ENCODE measurements at places on chromosomes 16 and 17.

GRCh38 chr17:76382803-76383545 is 1.4 kb upstream of the SPHK1 start:
- DNase-seq, result no peak

GRCh38 chr16:13944816-13945215 is 24.9 kb downstream of the ERCC4 start:
- DNase-seq, result no peak

- no peak for DNase-seq
These were observed 36.8 kb downstream of the ADCY7 start for GRCh38 chr16:50303041-50303604.

DNA sequence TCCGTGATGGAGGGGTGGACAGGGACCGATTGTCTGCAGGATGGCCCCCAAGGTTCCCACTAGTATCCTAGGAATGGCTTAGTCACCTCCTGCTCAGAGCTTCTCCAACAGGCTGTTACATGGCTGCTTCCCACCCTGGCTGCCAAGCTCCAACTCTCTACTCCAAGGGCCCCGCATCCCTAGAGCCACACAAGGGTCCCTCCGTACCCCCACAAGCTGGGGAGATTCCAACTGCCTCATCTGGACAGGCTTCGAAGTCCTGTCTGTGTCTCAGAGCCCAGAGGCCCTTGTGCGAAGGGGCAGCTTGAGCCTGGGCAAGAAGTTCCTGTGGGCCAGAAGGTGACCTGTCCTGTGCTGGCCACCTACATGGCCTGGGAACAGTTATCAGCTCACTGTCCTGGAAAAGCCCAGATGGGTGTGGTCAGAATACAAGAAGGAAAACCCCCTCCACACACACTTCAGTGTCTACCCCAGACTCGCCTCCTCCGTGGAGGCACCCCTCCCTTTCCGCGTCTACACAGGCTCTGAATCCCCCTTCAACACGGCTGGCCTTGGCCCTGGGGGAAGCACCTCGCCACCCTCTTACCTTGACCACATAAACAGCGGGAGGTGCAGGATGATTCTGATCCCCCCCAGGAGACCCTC is 586 bp downstream of the MEAK7 start:
- no peak for DNase-seq

- no peak for DNase-seq
These were observed 409.6 kb downstream of the SOX9 start for GRCh38 chr17:72530454-72530853.

DNA sequence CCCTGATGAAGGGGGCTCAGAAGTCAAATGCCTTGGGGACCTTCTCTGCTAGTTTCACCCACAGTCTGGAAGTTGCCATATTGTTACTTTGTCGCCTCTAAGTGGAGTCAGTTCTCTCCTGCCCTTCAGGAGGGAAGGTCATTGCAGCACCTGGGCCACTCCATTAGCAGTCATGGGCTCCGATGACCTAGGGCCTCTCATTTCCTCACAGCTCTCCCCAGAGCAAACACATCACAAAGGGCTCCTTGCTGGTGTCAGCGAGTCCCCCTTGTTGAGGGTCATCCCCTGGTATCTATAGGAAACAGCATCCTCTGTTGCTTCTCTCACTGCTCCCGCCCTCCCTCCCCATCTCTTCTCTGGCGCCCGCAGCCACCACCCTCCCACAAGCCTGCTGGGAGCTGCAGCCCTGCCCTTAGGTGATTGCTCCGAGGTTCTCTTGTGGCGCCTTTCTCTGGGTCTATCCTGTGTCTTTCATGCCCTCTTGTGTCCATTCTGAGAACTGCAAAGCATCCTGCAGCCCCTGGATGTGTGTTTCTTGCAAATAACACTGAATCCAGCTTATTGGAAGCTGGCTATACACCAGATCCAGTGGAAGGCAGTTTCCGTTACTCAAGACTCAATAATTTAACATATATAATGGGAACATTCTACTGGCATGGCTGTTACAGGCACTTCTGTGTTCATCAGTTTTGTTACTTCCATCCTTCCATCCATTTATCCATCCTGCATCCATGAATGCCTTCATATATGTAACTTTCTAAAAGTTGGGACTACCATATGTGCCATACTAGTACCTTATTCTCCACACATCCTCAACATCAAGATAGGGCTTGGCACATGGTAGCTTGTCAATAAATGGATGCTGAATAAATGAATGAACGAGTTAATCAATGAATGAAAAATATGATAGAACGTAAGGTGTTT is 21.2 kb downstream of the PDILT start:
- peak; percentile 31 for DNase-seq

DNA sequence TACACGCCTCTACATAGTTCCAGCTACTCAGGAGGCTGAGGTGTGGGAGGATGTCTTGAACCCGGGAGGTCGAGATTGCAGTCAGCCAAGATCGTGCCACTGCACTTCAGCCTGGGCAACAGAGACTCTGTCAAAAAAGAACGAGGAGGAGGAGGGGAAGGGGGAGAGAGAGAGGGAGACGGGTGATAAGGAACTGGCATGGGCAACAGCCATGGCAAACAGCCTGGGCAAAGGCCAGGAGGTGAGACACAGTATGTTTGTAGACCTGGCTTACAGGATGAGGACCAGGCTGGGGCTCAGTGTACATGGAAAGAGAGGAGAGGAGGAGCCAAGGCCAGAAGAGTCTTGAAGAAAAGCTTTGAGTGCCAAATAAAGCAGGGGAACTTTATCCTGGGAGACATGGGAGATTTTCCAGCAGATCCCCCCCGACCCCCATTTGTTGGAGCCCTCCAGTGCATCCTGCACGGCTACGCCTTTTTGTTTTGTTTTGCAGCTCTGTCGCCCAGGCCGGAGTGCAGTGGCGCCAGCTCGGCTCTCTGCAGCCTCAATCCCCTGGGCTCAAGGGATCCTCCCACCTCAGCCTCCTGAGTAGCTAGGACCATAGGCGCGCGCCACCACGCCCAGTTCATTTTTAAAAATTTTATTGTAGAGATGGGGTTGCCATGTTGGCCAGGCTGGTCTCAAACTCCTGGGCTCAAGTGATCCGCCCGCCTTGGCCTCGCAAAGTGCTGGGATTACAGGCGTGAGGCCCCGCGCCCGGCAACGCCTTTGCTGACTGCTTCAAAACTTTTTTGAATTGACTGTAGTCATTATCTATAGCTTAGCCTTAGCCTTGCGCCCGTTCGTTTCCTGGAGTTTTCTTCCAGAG is 1.3 kb upstream of the ALKBH5 start:
- no peak for DNase-seq

GRCh38 chr17:2179615-2180295 is 123.8 kb downstream of the SMG6 start:
- DNase-seq, result peak; percentile 94

GRCh38 chr17:80047176-80047575 is 10.7 kb downstream of the CCDC40 start:
- no peak for DNase-seq

GRCh38 chr17:81713004-81713555 is 996 bp downstream of the SLC25A10 start:
- no peak for DNase-seq

GRCh38 chr17:37109106-37109505 is 160.4 kb downstream of the AATF start:
- no peak for DNase-seq

GRCh38 chr17:31509095-31509804 is 117.8 kb downstream of the RAB11FIP4 start:
- DNase-seq, result no peak

DNA sequence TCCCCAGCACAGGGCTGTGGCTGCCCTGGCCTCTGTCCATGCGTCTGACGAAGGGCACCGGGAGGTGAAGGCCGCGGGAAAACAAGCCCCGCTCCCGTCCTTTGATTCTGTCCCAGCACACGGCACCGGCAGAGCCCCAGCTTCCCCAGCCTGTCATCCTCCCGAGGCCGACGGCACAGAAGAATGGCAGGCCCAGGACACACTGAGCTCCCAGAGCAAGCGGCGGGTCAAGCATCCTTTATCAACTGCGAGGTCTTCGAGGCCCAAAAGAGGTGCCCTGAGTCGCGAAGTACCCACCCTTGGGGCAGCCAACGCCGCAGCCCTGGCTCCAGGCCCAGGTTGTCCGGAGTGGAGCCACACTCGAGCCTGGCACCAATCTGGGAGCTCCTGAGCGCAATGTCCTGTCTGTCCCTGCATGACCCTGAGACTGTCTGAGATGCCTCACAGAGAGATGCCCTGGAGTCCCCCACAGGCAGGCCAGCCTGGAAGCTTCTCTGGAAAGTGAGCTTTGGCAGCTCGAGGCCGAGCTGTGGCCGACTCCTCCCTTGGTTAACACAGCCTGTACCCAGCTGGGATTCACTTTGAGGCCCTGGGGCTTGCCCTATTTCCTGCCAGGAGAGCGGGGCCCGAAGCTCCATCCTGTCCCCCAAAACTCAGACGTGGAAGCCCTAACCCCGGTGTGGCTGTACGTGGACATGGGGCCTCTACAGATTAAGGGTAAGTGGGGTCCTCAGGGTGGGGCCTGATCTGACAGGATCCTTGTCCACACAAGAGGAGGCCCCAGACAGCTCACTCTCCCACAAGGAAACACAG is 23.3 kb downstream of the SLC7A5 start:
- DNase-seq, result no peak

DNA sequence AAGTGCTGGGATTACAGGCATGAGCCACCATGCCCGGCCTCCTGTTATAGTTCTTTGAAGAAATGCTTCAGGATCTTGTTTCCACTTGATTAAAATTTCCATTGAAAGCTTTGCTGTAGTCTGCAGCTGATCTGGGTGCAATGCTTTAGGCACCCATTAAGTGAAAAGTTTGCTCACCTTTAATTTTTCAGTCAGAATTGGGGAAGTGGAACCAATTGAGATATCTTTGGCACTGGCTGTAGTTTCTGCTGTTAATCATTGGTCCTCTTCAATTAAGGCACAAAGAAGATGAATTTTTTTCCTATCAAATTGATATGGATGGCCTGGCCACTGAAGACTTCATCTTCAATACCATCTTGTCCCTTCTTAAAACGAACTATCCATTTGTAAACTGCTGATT is 336.1 kb upstream of the TBX2 start:
- no peak for DNase-seq
